ENCODE measurements at places on chromosomes 12 and 14.
A peak's percentile ranks its signal among the peaks of the same experiment; 100 is the strongest.

- DNase-seq, result no peak
Measured at GRCh38 chr14:105879503-105879866, 353.1 kb downstream of the TMEM121 start.

GRCh38 chr14:69873877-69874780, 5.1 kb upstream of the SMOC1 start:
- DNase-seq, result no peak

DNA sequence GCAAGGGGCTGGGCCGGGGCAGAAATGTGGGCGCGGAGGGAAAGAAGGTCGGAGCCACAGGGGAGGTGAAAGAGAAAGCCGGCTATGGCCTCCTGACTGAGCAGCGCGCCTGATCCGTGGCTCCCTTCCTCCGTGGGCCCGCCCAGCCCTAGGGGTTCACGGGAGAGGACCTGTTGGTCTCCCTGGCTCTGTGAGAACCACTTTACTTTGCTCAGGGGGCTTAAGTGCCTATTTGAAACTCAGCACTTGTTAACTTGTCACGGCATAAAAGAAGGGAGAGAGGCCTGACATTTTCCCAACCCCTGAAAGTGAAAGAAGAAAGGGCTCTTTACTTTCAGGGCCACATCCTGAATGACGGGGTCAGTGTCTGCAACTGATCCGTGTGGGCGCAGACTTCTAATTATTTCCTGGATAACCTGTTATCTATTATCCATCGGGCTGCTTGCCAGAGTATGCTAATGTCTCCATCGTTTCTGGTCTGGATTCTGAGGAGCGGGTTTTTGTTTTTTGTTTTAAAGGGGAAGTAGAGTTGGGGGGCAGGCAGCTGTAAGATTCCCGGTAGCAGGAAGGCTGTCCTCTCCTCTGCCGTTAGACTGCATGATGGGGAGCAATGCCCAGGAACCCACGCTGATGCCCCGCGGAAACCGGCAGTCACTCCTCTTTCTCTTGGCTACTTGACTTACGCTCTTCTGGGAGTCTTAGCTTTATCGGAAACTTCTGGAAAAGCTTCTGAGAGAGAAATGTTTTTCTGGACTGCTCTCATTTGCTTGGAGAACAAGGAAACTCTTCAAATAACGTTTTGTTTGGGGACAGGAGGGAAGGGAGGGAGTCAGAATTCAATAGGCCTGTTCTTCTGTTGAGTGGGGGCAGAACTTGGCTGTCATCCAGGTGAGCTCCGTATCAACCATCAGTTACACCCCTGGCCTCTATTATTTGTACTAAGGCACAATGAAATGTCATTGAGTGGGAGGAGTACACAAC, 127.7 kb upstream of the MAX start:
- peak; percentile 71 for DNase-seq

DNA sequence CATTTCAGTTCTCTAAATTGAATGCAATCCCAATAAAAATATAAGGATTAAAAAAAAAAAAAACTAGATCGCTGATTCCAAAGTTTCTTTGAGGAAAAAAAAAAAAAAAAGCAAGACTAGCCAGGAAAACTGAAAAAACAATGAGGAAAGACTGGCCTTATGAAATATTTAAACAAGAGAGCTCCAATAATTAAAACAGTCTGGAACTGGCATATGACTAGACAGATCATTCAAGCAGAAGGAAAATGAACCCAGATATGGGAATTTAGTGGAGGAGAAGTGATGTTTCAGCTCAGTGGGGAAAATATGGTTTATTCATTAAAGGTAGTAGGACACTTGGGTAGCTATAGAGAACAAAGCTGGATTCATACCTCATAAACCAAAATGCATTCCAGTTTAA, 42.0 kb upstream of the TBC1D15 start:
- DNase-seq, result no peak

DNA sequence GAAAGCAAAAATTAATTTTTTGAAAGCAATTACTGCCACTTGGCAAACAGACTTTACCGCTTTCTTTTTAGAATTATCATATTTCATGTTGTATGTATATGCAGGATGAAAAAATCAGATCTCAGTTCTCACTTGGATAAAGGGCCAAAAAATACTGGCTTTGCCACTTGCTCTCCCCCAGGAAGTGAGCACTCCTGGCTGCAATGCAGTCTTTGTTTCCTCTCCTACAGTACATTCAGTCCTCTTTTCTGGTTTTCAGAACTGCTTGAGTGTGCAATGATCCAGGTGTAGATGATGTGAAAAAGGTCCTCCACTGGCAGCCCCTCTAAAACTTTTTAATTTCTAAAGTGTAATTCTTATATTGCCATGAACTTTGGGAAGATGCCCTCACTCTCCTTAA, 183.4 kb downstream of the SLC25A21 start:
- no peak for DNase-seq

DNA sequence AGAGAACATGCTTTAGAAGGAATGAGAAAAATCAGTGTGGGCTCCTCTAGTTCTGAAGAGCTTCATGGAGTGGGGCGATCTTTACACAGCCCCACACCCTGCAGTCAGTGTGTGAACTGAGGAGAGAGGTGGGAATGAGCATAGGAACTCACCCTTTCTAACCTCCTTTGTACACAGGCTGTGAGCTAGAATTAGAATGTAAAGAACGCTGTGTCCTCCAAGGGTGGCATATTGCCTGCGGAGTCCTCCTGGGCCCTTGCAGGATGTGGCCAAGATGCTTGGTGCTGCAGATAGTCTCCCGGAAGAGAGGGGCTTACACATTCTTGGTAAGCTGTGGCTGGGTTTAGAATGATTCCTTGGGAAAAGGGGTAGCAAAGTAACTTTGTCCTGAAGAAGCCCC, 43.9 kb downstream of the NINJ2 start:
- DNase-seq, result no peak

GRCh38 chr12:42589465-42590329, at the start of gene PRICKLE1:
Gene PRICKLE1, minus strand, starts transcription at chr12:42589746. Its CDS starts 117,230 bp downstream, at chr12:42472516.
- peak; percentile 67 for DNase-seq

DNA sequence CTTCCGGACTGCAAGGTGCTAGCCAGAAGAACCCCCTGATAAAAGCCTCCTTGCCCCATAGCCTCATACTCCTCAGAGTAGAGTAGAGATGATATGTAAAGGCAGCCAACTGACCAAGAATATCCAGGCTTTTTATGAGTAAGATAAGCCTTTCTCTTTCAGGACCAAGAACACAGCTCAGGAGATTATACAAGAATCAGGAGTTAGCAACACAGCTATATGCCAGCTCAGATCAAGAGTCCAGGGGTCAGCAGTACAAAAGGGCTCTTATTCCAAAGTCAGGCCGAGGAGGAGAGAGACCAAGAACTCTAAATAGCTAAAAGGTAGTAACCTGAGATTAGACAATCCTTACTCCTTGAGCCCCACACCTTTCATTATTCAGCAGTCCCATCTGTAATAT, 135.3 kb downstream of the BTG1 start:
- no peak for DNase-seq

DNA sequence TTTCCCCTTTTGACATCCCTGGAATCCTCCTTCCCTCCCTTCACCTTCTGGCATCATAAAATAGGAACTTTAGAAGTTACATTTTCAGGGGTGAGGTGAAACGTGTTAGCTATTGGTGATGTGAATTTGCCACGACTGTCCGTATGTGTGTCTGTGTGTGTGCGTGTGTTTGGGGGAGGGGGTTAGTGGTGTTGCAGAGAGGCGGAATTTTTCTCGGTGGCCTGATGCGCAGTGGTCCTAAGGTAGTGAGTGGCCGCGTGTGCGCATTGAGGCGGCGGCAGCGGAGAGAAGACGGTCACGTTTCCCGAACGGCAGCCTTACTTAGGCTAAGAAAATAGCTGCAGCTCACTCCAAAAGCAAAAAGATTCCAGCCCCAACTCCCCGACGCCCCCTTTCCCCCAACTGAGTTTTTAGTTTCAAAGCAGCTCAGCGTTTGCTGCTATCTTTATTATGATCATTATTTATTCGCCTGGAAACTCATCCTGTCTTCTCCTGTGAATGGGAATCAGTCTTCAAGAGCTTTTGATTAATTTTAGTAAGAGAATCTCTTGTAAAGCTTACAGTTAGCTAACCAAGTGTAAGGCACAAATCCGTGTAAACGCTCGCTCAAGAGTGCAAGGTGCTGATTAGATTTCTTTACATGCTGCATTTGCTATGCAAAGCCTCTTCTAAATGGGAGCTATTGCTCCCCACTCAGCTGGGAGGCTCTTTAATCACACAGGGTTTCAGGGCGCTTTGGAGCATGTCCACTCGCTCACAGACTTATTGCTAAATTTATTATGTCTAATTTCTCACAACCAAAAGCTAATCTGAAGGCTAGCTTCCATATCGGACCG, 4.7 kb downstream of the FLRT2 start:
- DNase-seq, result peak; percentile 45

GRCh38 chr12:45279931-45280830, 64.3 kb downstream of the ANO6 start:
- no peak for DNase-seq

GRCh38 chr14:22660654-22661053, 16.5 kb upstream of the OR6J1 start:
- no peak for DNase-seq

GRCh38 chr12:50538182-50538581, 33.4 kb downstream of the DIP2B start:
- DNase-seq, result no peak

DNA sequence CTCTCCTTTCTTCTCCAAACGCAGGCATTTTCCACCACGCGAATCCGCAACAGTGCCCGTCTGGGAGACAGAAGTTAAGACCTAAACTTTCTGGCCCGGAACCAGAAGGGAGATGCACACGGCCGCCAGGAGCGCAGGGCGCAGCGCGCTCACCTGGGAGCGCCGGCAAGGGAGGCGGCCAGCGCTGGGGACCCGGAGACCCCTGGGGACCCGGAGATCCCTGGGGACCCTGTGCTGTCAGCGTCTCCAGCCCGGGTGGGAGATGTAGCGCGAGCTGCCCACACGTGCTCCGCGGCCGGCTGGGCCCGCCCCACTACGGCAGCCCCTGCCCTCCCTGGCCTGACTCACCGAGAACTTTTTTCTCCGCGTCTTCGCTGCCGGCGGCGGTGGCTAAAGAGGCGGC, 620 bp downstream of the YBX3 start:
- no peak for DNase-seq

- DNase-seq, result no peak
Measured at GRCh38 chr12:112905451-112906089, 1.2 kb upstream of the OAS1 start.

- DNase-seq, result no peak
Measured at GRCh38 chr14:36423430-36423829, 96.6 kb downstream of the NKX2-1 start.

DNA sequence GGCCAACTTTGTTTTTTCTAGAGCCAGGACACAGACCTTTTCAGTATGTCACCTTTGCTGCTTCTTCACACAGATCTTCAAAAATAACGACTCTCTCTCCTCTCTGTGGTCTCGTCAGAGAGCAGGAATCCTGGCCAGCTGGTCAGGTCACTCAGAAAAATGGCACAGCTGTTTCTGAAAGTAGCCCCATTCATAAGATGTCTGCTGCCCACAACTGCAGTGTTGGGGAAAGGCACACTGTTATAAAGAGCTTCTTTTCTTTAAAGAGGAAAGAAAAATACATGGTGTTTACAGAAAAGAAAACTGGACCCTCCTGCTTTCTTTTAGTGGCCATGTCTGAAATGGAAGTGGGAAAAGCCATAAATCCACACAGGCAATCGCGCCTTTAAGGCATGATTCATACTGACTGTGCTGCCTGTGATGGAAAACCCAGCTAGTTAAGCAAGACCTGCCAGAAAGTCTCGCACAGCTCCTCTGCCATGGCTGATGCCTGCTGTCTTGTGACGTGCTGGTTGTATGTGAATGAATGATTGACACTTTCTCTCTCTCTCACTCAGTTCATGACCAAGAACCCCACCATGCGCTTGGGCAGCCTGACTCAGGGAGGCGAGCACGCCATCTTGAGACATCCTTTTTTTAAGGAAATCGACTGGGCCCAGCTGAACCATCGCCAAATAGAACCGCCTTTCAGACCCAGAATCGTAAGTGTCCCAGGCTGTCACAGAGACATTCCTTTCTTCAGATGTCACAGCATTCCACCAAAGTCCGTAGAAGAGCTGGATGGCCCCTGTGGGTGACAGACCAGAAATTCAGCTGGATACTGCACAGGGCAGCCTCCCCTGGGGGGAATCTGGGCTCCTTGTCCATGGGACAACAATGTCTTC, 147.9 kb upstream of the HIF1A start:
- no peak for DNase-seq

- DNase-seq, result no peak
Measured at GRCh38 chr14:92122761-92123160, 992 bp downstream of the CPSF2 start.

- no peak for DNase-seq
Measured at GRCh38 chr12:127262615-127263014, 1004.4 kb upstream of the TMEM132C start.

DNA sequence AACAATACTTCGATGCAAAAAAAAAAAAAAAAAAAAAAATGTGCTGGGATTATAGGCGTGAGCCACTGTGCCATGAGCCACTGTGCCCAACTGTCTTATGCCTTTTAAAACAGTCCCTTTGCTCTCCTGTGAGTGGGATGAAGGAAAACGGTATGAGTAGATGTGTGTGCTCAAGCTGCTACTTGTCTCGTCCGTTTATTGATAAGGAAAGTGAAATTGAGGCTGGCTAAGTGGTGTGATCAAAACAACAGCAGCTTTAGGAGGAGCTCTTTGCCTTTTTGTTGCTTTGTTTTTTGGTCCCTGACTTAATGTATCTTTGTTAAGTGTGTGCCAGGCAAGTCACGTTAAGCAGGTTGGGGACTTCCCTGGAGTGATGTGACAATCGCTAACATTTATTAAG, 275.9 kb downstream of the TMEM132C start:
- DNase-seq, result no peak

DNA sequence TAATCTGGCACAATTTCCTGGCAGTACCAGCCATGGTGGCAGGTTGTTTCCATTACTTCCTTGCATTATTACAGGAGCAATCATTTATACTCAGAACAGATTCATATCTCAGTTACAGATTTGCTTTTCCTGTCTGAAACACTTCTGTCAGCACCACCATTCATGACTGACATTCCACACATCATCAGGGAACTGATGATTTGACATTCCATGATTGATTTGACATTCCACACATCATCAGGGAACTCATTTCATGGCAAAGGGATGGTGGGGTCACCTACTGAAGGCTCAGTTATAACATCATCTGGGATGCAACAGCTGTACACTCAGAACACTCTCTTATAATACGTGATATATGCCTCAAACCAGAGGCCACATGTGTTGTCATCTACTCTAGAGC, 30.9 kb upstream of the RERGL start:
- DNase-seq, result no peak

DNA sequence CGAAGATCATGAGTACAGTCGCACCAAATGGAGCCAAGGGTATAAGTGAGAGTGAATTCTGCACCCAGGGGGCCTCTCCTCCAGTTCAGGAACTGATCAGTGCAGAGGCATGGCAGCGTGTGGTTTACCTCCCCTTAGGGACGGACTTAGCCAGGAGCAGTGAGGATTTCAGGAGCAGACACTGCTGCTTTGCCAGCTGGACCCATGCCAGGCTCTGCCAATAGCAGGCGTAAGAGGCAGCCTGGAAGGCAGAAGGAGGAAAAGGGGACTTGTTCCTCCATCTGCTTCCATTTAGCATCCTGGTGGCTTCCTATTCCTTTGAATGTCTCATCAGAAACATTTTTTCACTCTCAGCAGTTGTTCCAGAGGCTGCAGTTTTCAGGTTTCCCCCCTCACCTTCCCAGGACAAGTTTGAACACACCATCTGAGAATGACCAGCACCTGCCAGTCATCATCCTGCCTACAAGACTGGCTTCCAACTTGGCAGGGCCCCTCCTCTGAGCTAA, 137.0 kb upstream of the LMNTD1 start:
- DNase-seq, result no peak
